ENCODE measurements at places on chromosomes 6 and 20.

DNA sequence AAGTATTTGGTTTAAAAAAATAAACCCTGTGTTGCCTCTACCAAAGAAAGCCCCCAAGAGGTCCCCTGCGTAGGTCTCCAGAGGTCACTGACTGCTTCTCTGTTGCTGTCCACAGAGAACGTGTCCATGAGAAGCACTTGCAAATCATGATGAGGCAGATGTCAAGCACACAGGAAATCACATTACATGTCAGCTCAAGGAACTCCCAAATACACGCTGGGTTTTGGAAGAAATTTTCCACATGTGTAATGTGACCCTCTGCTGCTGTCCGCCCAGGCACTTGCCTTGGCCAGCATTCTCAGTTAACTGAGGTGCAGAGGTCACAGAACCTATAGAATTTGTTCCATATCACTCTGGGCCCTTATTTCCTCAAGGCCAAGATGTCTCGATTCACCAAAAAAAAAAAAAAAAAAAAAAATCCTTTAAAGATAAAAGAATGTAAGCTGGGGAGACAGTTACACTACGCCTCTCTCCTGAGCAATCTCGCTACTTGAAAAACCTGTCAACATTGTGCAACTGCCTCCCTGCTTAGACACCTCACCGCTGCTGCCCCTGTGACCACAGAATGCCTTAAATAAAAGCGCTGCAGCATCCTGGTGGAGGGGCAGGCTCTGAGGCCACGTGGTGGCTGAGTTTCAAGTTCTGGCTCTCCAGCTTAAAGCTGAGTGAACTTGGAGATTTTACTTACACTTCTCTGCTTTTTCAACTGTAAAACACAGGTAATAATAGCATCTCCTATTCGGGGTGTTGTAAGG lies 42.3 kb downstream of the SLC22A23 start:
- no peak for DNase-seq

- DNase-seq = no peak
Observed at GRCh38 chr20:53083411-53083810, 111.3 kb downstream of the TSHZ2 start.

- no peak for DNase-seq
Observed at GRCh38 chr6:95117236-95117635, 460.1 kb upstream of the MANEA start.

GRCh38 chr6:33749401-33749800 lies 2.7 kb upstream of the IP6K3 start:
- no peak for DNase-seq

DNA sequence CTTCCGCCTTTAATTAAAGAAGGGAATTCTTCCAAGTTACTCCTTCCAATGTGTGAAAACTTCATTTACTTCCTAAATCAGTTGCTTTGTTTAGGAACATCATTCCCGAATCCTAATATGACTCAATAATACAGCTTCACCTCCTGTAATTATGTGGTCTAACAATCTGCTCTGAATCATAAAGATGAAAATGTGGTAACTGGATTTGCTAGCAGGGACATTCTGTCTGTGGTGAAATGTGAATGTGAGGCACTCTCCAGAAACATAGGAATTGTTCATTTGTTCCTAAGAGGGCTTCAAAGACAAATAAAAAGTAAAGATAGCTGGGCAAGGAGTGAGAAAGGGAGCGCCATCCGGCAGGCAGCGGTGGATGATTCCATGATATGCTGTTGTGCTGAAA lies 678.1 kb downstream of the KIF16B start:
- DNase-seq = peak; percentile 11

DNA sequence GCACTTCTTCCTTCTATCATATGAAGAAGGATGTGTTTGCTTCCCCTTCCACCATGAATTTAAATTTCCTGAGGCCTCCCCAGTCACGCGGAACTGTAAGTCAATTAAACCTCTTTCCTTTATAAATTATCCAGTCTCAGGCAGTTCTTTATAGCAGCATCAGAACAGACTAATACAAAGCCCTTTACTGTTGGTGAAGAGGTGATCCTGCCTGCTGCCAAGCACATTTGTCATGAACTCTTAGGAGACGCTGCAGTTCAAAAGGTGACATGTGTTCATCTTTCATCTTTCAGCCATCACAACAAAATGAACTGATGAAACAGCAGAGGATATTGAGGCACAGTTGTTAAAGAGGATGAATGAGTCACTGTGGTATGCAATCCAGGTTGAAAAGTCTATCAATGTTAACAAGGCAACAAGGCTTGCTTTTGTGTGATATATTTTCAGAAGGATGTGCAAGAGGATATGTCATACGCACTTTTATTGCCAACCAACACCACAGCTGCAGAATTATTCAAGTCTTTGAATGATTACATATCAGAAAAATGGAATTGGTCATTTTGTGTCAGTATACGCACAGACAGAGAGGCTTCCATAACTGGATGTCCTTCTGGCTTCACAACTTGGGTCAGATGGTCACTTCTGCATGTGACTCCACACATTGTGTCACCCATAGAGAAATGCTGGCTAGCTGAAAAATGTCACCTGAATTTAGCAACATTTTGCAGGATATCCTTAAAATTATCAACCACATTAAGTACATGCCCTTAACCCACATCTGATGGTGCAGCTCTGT lies 52.4 kb upstream of the PLN start:
- DNase-seq = peak; percentile 32
